ENCODE measurements at places on chromosomes 3 and 15. TPM values are rescaled to one million over a fixed set of nuclear protein-coding genes. Genes with fewer than 3 reads are reported as not detected.

The WDR49 gene
- total RNA-seq = 1.3 TPM

GRCh38 chr3:82281205-82281604 is 519.8 kb upstream of the GBE1 start:
- DNase-seq = no peak

- DNase-seq = peak; percentile 69
These were observed 78.9 kb upstream of the DPH6 start for GRCh38 chr15:35624881-35625280.

DNA sequence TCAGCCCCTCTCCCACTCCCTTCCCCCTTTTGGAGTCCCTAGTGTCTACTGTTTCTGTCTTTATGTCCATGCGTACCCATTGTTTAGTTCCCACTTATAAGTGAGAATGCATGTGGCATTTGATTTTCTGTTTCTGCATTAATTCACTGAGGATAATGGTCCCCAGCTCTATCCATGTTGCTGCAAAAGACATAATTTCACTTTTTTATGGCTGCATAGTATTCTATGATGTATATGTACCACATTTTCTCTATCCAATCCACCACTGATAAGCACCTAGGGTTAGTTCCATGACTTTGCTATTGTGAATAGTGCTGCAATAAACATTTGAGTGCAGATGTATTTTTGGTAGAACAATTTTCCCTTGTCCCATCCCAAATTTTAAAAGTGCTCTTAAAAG is 34.2 kb upstream of the RSL24D1 start:
- no peak for DNase-seq

Measured in sciatic nerve (tissue), 2 donors.